ENCODE measurements at places on chromosomes 12 and 14. TPM values are rescaled to one million over a fixed set of nuclear protein-coding genes. Genes with fewer than 3 reads are reported as not detected.

GRCh38 chr14:88533064-88533602 lies 21.7 kb downstream of the PTPN21 start:
- H3K27me3 ChIP-seq, result no peaks in the 10 kb centered on the region
- H3K27ac ChIP-seq, result no peak overlapping the region
- peaks cover 1% of the 10 kb centered on the region for H3K4me1 ChIP-seq
- DNase-seq, result no peak
- no peaks in the 10 kb centered on the region for H3K36me3 ChIP-seq

DNA sequence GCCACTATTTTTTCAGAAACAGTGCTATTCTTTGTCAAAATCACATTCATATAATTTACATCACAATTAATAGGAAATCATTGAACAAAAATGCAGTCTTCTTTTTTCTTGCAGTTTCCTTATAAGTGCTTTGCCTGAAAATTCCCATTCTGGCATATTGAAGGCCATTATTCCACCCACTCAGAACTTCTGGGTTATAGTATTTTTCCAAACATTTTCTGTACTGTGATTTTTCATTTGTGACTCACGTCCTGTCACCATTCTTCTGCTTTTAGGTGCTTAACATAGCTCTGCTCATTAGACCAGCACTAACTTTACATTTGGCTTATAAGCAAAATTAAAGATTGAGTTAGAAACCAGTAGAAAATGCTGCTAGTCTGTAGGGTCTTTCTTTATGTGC lies 241.0 kb upstream of the NPAS3 start:
- no peak overlapping the region for H3K4me3 ChIP-seq
- peaks cover 5% of the 10 kb centered on the region for H3K36me3 ChIP-seq
- no peaks in the 10 kb centered on the region for H3K27me3 ChIP-seq
- H3K27ac ChIP-seq, result no peak overlapping the region

CMKLR1 gene
- total RNA-seq, result 55.4 TPM

DNA sequence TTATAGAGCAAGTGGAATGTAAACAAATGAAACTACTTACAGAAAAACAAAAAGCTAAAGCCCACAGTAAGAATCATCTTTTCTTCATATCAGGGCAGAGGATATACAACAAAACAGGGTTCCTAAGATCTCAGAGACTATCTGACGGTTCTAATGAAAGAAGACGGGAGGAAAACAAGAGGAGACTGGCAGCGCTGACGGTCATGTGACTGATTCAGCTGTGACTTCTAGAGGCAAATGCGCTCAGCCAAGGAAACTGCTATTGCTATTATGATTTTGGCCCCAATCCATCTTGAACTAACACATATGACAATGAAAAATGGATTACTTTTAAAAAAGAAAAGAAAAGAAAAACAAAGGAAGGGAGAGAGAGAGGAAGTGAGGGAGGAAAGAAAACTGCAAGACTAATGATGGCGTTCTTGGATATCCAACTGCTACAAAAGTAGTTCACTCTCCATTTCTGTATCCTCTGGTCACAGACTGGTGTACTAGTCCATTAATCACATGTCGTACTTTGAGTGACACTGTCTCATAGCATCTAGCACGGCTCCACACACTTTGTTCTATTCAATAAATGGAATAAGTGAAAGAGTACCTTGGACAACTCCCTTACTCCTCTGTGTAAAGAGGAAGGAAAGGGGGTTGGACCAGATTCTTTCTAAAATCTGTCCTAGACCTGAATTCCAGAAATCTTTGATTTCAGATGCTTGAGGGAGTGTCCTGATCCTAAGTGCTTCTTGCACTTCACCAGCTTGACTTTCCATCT lies 119.3 kb downstream of the DAD1 start:
- no peak overlapping the region for H3K27ac ChIP-seq
- H3K4me1 ChIP-seq, result no peaks in the 10 kb centered on the region
- no peaks in the 10 kb centered on the region for H3K27me3 ChIP-seq
- no peak for DNase-seq
- no peak overlapping the region for H3K4me3 ChIP-seq
- no peaks in the 10 kb centered on the region for H3K36me3 ChIP-seq

CYP27B1 gene
- total RNA-seq, result 0.94 TPM

- H3K27me3 ChIP-seq, result no peaks in the 10 kb centered on the region
- H3K4me3 ChIP-seq, result no peak overlapping the region
- H3K4me1 ChIP-seq, result no peaks in the 10 kb centered on the region
- DNase-seq, result peak; percentile 17
These were observed 142.9 kb upstream of the PRMT8 start for GRCh38 chr12:3348055-3348454.

TECPR2 gene
- total RNA-seq, result 32.2 TPM

DNA sequence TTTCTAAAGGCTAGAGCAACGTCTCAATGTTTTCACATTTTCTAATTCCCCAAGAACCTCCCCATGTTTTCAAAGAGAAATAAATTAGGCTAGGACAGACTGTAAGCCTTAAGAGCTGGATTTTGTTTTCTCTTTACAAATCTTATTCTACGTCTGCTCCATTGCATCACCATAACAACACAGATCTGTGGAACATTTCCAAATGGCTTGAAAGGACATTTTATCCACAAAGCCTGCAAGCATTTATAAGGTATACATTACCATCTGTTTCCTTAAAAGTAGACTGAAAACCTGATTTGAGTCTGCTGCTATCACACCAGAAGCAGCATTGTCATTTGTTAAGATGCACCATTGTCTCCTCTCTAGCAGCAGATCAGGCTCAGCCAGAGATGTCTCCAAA lies 115.3 kb upstream of the PLEKHA5 start:
- H3K27me3 ChIP-seq, result no peaks in the 10 kb centered on the region
- H3K27ac ChIP-seq, result no peak overlapping the region

LYSET gene
- 13.7 TPM for total RNA-seq

DNA sequence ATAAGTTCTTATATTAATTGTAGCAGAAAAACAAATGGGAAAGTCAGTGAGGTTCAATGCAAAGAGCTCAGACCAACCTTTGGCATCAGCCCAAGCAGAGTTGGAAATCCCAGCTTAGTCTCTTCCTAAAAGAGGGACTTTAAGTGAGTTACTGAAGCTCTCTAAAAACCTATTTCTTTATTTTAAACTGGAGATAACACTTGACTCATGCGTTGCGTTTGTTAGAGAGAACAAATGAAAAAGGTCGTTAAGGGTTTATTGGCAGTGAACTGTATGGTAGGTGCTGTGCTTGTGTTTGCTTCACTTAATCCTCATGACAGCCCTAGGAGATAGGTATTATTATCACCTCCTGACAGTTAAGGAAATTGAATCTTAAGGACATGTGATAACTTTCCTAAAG lies 396.5 kb downstream of the RAD51B start:
- H3K27me3 ChIP-seq, result no peaks in the 10 kb centered on the region
- H3K4me1 ChIP-seq, result no peaks in the 10 kb centered on the region
- DNase-seq, result no peak
- H3K36me3 ChIP-seq, result no peaks in the 10 kb centered on the region

- H3K4me1 ChIP-seq, result no peaks in the 10 kb centered on the region
- no peaks in the 10 kb centered on the region for H3K27me3 ChIP-seq
- no peak for DNase-seq
- H3K36me3 ChIP-seq, result no peaks in the 10 kb centered on the region
- no peak overlapping the region for H3K27ac ChIP-seq
These were observed 253.7 kb downstream of the SLC6A15 start for GRCh38 chr12:84658877-84659276.
